Fibroblast of skin of right quadriceps (primary cell): ENCODE measurements at places on chromosomes 6 and 20.
A peak's percentile ranks its signal among the peaks of the same experiment; 100 is the strongest.

DNA sequence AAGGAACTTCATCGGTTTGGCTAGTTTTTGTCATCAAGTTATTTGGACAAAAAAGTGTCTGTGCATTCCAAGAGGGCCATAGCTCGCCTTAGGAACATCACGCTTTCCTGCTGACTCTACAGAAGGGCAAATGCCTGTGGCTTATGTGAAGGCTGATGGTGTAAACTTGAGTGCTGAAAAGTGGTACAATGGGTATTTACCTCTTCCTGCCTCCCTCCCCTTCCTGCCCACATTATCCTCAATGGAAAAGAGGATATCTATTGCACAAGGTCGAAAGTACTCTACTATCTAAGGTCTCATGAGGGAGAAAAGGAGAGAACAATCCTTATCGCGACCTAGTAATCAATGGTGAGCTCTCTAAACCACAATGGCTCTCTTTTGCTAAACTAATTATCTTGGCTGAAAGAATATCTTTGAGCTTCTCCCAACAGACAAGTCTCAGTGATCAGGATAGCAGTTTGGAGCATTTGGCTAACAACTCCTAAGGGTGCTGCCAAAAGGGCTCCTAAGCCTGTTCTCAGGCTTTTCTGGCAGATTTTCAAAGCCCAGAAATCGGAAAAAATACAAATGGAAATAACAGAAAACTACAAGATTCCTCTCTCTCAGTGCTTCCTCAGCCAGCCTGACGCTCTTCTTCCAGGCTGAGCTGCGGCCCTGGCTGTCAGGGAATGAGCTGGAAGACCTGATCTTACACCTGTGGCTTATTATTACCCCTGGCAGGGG lies 42.6 kb upstream of the ENPP1 start:
- peak; percentile 84 for DNase-seq

DNA sequence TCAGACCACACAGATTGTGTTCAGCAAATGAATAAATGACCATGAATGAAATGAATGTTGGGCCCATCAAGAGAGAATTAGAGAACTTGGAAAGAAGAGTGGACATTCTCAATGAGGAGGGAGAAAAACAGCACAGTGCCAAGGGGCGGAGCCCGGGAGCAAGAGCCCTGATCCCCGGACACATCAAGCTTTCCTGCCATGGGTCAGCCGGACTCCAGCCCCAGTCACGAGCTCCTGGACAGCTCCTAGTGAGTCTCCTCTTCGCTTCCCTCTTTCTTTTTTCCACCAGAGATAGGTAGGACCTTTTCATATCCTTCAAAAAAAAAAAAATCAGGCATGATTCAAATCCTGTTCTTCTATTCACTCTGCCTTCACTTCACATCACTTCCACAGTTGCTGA lies 274.2 kb downstream of the NRN1 start:
- DNase-seq, result no peak

DNA sequence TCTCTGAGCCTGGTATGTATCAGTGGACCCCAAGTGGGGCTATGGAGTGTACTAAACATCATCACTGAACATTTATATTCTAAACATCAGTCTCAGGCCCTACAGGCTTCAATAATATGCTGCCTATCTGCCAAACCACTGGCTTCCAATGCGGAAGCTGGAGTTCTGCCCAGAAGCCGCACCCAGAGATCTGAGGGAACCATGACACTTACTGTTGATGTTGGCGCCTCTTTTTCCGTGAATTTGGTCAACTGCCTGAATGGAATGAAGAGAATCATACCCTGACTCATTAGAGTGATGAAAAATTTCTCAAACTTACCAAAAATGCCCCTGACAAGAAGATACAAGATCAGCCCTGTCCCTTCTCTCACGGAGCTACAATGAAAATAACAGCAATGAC lies 66.2 kb downstream of the SLC22A23 start:
- DNase-seq, result peak; percentile 92

GRCh38 chr20:23087587-23088251 lies 1.6 kb upstream of the CD93 start:
- no peak for DNase-seq

DNA sequence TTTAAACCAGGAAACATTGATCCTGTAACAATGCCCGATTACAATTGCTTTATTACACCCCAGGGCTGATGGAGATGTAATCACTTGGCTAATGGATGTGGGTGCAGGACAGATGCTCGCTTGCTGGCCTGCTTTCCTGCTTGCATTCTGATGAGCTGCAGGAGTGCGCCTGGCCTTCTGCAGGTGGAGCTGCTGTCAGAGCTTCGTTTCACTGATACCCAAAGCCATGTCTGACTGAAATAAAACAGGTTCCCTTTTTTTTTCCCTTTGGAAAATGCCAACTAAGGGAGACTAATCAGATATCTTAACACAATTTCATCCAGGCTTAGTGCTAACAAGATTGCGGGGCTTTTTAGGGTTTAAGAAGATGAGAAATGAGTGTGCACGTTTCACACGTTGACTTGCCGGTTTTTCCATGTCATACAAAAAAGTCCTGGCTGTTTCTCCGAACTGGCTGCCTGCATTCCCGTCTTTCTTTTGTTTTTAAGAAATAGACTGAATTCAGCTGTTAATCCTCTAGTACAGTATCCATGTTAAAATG lies 60.7 kb downstream of the VAPB start:
- DNase-seq, result no peak

DNA sequence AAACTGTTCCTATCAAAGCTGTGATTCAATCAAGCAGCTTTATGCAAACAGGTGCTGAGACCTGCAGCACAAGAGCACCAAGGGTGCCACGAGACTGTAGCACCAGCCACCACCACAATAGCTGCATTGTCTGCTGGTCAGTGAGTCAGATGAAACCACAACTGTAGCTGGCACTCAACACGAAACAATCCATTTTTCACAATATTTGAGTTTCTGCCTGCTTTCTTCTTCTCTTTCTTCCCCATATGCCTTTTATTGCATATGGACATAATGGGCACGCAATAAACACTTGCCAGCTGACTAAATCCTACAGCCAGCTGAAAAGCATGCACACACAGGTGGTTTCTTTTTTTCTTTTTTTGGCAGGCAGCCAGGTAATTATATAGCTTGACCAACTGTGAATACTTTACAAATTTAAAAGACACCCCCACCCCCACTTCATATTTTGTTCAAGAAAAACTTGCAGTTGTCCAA lies 16.6 kb downstream of the SLC2A12 start:
- no peak for DNase-seq

DNA sequence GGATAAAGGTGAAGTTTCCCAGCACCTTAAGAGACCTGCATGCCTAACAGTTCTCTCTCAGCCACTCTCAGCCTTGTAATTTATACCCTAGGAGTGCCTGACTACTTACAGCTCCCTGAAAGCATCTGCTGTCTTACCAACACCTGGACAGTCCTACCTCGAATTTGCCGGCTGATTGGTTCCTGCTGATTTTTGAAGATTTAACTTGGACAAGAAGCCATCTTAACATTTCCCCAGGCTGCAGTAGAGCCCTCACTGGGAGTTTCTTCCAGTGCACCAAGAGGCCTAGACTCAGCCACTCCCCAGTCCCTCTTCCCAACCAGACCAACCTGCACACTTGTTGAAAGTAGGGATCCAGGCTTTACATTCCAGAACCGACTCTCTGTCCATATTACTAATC lies 174.5 kb downstream of the LINC00237 start:
- no peak for DNase-seq

DNA sequence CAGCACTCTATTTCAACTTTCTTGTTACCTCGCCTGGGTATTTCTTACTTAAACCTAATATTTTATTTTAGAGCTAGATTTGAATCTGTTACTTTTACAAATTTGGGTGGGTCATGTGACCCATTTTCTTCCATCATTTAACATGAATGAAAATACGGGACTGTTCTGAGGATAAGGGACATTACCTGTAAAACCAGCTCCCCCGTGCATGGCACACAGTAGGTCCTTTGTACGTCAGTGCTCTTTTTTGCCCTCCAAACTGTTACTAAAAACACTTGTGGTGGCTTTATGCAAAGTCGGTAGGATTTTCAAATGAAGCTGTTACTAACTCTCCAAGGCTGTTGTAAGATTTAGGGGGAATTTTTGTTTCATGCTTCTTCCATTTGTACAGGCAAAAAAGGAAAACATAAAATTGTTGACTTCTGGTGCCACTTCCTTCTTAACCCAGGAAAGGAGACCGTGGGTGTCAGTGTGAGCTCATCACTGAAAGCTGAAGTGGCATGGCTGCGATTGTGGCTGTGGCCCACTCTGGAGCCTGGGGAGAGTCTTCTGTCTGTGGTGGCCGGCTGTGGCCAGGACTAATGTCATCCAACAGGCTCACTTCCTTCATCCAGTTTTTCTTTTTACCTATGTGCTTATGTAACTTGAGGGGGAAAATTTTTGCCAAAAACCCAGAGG lies 40.2 kb upstream of the PXDC1 start:
- no peak for DNase-seq

DNA sequence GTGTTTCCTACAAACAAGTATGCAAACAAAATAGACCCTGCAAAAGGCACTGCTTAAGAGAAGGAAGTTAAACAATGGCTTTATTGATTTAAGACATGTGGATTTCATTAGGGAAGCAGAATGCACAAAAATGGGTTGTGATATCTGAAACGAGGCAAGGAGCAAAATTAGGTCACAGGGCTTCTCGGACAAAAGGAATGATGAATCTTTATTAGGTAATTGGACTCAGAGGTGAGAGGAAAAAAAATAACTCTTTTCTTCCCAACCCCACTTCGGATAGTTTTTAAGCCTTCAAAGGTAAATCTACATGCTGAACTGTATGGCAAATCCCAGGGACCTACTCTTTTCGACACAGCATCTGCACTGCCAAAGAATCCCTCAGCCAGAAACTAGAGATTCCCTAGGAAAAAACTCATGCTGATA lies 183.0 kb upstream of the TAB2 start:
- peak; percentile 32 for DNase-seq

DNA sequence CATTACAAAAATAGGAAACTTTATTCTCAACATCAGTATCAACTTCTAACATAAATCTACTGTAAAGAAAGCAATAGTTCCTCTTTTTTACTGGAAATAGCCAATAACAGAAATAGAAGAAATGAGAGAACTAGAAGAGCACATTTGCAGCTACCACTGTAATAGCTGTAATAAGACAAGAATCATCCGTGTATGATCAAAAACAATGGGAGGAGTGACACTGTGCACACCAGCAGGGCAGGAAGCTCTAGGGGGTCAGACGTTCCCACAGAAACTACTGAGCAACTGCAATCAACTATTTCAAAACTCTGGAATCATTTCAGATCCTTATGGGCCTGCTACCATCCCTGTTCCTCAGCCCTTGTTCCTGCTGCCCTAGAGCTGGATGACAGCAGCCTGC lies 43.7 kb downstream of the NINL start:
- no peak for DNase-seq

- no peak for DNase-seq
These were observed 20.1 kb downstream of the ZNF831 start for GRCh38 chr20:59183751-59184150.

GRCh38 chr20:24478584-24478983 lies 9.2 kb downstream of the SYNDIG1 start:
- no peak for DNase-seq

GRCh38 chr6:163940705-163941623 lies 526.4 kb downstream of the QKI start:
- DNase-seq, result no peak

DNA sequence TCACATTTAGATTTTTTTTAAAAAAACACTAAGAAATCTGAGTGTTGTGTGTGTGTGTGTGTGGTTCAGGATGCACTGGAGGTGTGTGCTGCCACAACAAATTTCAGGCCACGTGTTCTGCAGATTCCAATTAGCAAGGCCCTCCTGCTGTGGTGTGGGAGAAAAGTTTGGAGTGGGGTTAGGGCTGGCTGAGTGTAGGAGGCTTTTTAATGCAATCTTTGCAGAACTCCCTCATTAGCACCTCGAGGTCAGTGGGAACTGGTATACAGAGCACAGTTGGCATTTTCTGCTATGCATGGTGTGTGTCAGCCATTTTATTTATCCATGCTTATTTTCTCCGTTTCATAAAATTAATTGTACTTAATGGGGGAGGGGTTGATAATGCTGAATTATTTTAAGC lies 187.6 kb downstream of the SOX4 start:
- no peak for DNase-seq

- no peak for DNase-seq
These were observed 244.9 kb downstream of the PLCB1 start for GRCh38 chr20:8376940-8377339.

DNA sequence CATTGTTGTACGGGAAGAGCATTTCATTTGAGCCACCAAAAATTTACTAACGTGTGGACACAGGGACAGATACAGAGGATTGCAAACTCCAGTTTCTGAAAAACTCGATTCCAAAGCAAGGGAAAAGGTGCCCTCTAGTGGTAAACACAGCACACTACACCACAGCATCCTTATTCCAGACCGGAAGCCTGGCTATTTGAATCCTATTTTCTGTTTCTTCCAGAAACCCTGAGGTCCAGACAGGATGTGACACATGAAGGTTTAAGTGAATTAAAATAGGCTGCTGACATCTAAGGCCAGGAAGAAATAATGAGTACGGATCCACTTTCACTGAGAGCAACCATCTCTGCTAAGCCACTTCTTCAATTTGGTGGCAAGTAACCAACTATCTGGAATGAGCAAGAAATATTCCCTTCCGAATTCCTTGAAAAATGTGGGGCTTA lies 31.8 kb upstream of the GMPR start:
- DNase-seq, result peak; percentile 91

DNA sequence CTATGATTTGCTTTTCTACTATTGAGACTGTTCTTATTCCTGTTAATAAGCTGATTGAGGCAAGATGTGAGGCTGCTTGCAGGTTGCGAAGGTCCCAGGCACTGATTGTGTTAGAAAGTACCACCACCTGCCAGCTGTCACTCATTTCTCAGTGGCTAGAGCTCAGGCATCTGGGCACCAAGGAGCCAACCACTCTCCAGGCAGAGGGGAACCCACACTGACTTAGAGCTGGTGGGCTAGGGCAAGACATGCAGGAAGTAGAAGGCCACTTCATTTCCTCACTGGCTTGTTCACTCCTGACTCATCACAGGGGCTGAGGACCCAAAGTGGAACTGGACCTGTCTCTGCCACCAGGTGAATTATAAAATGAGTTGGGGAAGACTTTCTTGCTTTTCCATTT lies 7.8 kb upstream of the DLL1 start:
- no peak for DNase-seq

DNA sequence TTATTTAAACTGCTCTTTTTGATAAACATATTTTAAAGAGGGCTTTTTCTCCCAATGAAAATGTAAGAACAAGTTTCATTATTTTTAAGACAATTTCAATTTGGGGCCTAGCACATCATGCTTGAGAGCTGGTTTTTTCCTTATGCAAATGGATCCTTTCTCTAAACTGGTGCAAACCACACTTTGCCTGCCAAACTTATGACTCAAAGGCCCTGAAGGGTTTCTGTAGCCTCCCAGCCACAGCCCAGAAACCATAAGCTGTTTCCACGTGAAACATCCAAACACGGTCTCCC lies 451 bp upstream of the HSF2 start:
- no peak for DNase-seq

- no peak for DNase-seq
These were observed 10.7 kb upstream of the SERPINB9 start for GRCh38 chr6:2913621-2914317.

DNA sequence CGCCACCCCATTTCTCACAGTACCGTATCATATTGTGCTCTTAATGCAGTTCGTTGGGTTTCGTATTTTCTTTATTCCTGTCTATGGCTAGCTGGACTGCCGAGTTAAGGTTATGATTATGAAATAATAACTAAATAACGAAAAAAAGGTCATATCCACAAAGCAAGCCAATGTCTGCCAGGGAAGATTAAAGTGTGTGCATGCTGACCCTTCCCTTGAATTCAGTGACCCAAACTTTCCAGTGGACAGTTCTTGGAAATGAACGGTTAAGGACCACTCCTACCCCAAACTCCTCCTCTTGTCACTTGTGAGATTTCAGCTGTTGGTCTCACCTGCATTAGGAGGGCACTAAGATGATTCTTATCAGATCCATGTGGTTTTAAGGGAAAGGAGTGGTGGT lies 171.6 kb downstream of the ZNF217 start:
- DNase-seq, result no peak
